Liver (tissue), 10 donors: ENCODE measurements at places on chromosomes 13 and 19.

DNA sequence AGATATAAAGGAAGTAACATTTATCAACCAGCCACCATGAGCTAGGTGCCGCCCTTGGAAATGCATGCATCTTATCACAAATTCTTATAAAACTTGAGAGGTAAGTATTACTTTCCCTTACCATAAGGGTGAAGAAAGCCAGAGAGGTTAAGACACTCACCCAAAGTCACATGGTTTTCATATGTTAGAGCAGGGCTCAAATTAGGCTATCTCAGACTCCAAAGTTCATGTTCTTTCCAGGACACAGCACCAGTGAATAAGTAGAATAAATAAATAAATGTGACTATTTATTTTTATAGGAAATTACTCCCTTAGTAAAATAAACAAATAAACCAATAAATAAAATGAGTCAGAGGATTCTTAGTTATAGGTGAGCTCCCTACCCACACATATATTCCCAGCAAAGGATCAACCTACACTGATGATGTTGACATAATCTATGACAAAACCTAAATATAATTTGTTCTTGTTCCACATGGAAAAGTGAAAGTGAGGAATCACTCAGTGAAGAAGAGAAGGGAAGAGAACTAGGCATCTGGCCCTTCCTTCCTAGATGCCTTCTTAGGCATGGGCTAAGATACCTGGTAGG, 27.2 kb downstream of the SPRY2 start:
- DNase-seq = no peak

DNA sequence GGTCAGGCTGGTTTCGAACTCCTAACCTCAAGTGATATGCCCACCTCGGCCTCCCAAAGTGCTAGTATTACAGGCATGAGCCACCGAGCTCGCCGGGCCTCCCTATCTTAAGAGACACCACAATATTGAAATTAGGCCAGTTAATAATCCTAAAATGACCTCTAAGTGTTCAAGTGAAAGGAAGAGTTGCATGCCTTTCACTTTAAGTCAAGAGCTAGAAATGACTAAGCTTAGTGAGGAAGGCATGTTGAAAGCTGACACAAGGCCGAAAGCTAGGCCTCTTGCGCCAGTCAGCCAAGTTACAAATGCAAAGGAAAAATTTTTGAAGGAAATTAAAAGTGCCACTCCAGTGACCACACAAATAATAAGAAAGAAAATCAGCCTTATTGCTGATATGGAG, 144.5 kb upstream of the FNDC3A start:
- DNase-seq = no peak

DNA sequence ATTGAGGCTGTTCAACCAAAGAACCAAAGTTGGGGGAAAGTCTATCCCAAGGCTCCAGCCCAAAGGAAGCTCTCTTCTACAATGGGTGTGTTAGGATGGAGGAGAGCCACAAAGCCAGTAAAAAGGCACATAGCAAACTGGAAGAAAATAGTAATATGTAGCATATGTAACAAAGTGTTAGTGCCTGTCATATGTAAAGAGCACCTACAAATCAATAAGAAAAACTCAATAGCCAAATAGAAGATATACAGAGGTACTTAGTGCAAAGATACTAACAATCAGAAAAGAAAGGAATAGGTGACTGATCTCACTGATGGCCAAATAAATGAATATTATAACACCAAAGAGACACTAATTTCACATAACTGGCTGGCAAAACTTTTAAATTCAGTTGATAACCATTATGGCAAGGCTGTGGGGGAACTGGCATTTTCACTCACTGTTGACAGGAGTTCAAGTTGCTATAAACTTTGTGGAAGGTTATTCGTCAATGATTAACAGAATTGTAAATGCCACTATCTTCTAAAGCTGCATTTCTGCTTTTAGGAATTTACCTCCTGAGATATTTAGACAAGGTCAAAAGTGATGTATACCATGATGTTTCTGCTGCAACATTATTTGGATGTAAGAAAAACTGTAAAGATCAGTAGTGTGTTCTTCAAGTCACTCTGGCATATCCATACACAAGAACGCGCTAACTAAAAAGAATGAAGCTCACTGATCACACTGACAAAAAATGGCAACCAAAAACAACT, 110.8 kb downstream of the GNG7 start:
- DNase-seq = no peak

- DNase-seq = peak; percentile 54
Measured at GRCh38 chr19:4866595-4867424, 657 bp downstream of the PLIN3 start.

DNA sequence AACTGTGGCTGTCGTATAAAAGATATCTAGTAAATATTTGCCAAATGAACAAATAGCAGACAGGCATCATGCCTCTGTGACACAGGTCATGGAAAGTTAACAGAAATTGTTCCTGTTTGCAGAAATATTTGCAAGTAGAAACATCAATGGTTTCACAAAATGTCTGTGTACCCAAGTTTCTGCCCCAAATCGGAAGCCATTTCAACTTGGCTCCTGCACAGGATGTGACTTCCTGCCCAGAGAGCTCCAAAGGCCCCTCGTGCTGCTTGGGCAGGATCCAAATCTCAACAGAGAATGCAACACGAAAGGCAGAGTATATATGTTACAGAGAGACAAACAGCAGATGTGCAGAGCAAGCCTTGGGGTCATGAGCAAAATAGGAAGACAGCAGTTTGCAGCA, 95.5 kb upstream of the SERP2 start:
- no peak for DNase-seq

DNA sequence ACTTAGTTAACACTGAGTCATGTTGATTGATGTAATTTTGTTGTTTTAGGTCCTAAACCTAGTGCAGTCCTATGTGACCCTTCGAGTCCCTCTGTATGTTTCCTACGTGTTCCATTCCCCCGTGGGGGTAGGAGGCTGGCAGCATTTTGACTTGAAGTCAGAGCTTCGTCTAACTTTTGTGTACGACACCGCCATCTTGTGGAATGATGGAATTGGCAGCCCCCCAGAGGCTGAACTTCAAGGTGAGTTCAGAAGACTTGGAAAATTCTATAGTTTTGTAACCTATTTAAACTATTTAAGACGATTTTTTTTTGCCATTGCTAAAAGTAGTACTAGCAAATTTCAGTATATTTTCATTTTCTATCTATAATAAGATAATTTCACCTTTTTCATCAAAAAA, 117.9 kb downstream of the STOML3 start:
- DNase-seq = no peak

GRCh38 chr13:50934735-50935435, 25.3 kb downstream of the RNASEH2B start:
- no peak for DNase-seq

- peak; percentile 76 for DNase-seq
Measured at GRCh38 chr19:12946092-12946721, 545 bp downstream of the RAD23A start.
